ENCODE measurements at places on chromosomes 6 and 20.

- DNase-seq: peak; percentile 31
These were observed 92.9 kb upstream of the SYNDIG1 start for GRCh38 chr20:24376311-24377099.

DNA sequence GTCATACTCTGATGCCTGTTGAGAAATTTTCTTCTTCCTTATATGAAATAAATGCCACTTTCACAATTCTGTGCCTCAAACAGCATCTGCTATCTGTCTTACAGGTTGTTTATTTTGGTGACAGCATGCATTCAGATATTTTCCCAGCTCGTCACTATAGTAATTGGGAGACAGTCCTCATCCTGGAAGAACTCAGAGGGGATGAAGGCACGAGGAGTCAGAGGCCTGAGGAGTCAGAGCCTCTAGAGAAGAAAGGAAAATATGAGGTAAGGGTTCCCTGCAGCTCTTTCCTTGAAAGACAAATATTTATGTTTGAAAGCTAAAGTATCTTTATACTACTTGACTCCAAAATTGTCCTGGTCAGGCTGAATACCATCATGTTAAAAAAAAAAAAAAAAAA is 15.8 kb downstream of the TSPYL4 start:
- no peak for DNase-seq

DNA sequence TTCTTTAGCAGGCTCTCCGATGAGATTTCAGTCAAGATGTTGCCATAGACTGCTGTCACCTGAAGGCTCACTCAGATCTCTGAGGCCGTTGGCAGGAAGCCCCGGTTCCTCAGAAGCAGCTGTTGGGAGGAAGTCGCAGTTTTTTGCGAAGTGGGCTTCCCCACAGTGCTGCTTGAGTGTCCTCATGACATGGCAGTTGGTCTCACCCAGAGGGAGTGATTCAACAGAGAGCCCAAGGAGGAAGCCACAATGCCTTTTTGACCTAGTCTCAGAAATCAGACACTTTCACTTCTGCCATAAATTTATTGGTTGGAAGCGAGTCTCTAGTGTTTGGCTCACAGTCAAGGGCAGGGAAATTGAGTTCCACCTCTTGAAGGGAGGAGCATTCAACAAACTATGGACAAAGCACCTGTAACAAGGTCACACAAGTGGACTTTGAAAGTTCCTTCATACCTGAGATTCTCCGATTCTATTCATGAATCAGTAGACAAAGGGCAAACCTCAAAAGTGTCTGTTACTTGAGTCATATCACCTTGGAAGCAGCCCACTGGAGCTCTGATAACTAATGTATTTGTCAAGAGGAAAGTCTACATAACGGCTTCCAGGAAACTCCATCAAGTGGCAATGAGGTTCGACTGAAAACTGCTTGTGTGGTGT is 208.3 kb downstream of the TASP1 start:
- peak; percentile 23 for DNase-seq

DNA sequence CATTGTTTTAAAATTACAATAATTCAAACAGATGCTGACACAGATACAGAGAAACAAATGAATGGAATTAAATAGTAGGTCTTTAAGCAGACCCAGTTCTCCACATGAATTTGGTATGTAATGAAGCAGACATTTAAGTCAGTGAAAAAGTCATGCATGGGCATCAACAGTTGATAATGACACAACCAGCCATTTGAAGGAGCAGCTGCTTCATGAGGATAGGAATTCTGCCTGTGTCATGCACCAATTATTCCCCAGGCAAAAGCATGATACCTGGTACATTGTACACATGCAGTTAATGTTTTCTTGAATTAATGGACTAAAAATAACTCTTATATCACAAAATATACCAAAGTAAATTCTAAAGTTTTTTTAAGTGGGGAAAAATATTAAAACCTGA is 11.2 kb upstream of the HEY2 start:
- no peak for DNase-seq

DNA sequence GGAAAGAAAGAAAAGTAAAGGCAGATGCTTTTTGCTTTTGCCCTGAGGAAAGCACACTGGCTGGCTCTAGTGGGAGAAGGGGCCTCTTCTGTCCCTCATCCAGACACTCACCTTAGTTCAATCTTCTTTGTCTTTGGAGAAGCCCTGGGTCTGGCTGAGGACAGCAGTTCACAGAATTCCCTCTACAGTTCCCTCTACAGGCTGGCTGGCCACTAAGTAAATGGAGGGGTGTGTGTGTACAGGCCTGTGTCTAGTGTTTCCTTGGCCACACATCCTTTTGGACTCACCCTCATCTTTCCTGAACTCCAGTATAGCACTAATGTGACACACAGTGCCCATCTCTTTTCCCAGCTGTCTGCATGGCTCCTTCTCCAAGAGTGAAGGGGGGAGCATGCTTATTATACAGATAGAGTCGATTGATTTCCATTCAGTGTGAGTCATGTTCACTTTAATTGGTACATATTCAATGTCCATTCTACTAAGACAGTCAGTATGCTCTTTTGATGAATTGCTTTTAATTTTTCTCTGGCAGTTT is 26.0 kb upstream of the CLVS2 start:
- no peak for DNase-seq

- peak; percentile 20 for DNase-seq
These were observed 46.7 kb downstream of the MARCKS start for GRCh38 chr6:113903666-113904330.

DNA sequence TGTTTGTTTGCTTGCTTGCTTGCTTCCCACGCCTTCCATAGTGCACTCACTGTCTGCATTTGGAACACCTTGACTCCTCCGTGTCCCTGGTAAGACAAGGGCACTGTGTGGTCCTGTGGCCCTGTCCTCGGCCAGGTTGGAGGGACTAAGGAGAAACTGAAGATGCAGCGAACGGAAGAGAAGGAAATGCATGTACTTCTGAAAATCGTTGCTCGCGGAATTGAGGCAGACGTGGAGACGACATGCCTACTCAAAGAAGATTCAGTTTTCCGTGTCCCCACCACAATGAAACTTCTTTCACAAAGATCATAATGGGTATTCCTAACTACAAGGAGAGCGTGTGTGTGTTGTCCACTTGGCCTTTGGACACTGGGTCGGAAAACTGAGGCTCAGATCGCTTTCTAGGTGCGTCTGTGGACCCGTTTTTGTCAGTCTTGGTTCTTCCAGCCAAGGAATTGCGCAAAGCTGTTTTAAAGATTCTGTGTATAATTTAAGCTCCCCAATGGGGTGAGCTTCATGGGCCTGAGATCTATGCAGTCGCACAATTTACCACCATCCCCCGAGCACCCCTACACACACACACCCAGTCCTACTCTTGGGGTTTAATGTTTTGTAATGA is 120.4 kb upstream of the ZNF184 start:
- no peak for DNase-seq

DNA sequence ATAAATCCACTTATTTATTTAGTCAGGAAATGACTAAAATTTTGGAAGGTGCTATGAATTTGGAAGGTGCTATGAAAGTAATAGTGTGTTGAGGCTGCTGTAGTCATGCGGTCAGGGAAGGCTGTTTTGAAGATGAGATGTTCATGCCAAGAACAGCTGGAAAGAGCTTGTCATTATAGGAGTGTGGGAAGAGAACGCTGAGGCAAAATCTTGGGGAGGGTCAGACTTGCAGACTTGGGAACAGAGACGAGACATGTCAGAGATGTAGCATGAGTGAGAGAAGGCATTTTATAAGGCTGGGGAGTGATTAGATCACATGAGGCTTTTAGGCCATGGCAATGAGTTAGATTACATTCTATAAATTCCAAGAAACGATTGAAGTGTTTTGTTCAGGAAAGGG is 124.0 kb upstream of the B3GAT2 start:
- DNase-seq: peak; percentile 90

DNA sequence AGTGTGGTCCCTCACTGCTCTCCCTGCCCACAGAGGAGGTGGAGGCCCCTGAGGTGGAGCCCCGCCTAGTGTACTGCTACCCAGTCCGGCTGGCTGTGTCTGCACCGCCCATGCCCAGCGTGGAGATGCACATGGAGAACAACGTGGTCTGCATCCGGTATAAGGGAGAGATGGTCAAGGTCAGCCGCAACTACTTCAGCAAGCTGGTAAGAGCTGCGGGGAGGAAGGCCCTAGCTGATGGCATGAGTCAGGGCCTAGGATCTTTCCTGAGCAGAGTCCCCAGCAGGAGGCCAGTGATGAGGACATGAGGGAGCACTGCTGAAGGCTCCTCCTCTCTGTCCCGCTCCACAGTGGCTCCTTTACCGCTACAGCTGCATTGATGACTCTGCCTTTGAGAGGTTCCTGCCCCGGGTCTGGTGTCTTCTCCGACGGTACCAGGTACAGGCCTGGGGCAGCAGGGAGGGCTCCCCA is 11.2 kb downstream of the PCIF1 start:
- peak; percentile 58 for DNase-seq

GRCh38 chr6:5204376-5204775 is 56.4 kb downstream of the LYRM4 start:
- DNase-seq: no peak

- peak; percentile 39 for DNase-seq
These were observed 1.6 kb downstream of the TRIM27 start for GRCh38 chr6:28922004-28922820.

DNA sequence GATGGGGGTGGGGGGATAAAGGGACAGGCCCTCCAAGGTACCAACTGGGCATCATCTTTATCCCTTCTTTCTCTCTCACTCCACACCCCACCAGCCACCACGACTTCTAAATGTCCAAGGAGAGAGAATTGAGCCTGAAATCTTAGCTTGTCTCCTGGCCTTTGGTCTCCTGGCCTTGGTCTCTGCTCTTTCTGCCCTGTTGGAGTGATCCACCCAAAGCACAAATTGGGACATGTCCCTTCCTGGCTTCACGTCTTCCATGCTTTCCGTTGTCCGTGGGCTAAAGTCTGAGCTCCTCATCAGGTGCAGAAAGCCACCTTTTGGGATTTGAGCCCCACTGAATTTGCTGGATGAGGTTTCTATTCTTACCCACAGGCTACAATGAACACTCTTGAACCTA is 8.4 kb downstream of the ADIG start:
- DNase-seq: no peak

DNA sequence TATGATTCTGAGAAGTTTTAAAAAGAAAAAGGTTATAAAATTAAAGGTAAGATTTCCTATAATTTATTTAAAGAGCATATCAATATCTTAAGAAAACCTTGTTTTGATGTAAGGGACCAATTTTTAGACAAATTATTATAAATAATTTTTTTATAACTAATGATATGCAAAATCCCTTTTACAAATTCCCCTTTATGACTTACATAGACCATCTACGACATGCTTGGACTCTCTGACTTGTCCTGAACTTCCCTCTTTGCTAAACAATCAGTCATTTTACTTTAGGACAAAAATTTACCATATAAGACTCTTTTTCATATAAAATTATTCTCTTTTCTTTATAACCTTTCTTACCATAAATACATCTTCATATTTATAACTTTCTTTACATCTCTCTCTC is 15.3 kb upstream of the ANGPT4 start:
- DNase-seq: peak; percentile 28

DNA sequence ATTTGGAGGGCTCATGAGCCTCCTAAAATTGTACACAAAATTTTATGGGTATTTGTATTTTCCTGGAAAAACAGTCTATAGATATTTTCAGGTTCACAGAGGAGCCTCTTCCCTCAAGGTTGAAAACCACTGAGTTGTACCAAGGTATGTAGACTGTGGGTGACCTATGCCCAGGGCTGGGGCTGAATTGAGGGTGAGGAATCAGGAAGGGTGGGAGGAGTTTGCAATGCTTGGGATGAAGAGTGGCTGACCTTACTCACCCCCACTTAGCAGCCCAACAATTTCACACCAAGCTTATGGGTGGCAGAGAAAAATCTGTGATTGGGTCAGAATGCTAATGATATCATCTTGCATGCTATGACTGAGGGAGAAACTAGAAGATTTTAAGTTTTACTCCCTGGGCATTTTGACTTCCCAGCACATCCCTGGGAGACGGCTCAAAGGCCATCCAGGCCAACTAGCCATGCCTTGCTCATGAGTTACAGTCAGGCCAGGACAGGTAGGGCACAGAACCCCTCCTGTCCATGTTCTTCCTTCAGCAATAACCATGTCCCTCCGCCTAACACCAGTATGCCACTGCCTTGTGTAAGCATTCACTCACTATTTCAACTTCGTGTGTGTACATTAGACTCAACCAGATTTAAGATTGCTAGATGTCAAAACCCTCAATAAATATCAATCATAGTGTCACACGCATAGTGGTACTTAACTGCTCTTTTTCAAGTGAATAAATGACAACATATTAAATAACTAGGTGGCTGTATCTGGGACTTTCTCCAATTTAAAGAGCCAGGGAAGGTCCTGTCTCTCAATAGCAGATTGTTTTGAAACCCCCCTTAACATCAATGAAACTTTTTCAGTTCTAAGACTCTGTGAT is 16.6 kb downstream of the ADTRP start:
- no peak for DNase-seq

DNA sequence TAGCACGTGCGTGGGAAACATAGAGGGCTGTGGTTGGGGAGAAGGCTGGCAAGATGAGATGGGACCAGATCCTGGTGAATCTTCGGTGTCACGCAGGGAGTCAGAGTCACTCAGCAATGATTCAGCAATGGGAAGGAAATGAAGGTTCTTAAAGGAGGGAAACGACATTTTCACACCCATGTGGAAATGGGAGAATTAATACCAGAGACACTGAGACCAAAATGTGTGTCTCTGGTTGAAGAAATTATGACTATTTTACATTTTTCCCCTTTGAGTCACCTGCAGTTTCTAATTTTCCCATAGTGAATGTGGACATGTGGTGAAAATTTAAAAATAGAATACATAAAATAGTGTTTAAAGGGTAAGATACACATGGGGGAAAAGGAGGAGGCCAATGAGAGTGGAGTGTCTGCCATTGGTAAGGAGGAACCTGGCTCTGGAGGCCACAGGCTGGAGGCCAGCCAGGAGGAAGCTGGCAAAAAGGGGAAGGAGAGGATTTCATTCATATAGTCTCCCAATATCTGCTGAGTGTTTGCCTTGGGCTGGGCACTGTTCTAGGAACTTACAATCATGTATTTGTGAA is 17.5 kb downstream of the NRN1 start:
- peak; percentile 77 for DNase-seq

- no peak for DNase-seq
These were observed 85.3 kb downstream of the CDS2 start for GRCh38 chr20:5211803-5212714.

GRCh38 chr20:32970973-32971300 is 33.3 kb downstream of the SUN5 start:
- DNase-seq: no peak

GRCh38 chr6:129732034-129732433 is 22.1 kb upstream of the ARHGAP18 start:
- DNase-seq: no peak

DNA sequence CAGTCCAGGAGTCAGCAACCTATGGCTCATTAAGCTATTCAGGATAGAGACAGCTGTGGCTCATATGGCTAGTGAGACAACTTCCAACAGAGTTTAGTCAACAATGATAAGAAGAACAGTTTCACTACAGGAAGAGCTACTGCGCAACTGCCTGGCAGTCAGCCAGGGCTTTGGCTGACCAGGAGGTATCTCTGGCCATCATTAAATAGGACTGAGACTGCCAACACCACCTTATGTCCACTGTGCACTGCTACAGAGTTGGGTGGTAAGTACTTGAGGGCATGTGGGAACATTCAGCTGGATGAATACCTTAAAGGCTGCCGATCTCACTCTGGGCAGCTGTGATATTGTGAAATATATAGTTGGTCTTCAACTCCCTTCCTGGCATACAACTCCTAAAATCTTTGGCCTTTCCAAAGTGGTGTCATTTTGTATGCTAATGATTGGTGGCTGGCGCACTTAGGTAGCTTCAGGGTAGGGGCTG is 52.2 kb upstream of the FAM83C start:
- peak; percentile 95 for DNase-seq
